Memory B cell (primary cell): ENCODE measurements at places on chromosomes 12 and 14.

GRCh38 chr12:91877022-91877421, 268.6 kb downstream of the BTG1 start:
- H3K36me3 ChIP-seq: no peaks in the 10 kb centered on the region
- H3K27me3 ChIP-seq: no peaks in the 10 kb centered on the region
- peak overlapping the region; percentile 81 for H3K27ac ChIP-seq
- peak overlapping the region; percentile 18 for H3K4me3 ChIP-seq

GRCh38 chr12:49979016-49979586, 6.4 kb downstream of the AQP6 start:
- no peaks in the 10 kb centered on the region for H3K36me3 ChIP-seq
- H3K27me3 ChIP-seq: no peaks in the 10 kb centered on the region
- H3K27ac ChIP-seq: no peak overlapping the region
- H3K4me3 ChIP-seq: no peak overlapping the region
- no peaks in the 10 kb centered on the region for H3K4me1 ChIP-seq

DNA sequence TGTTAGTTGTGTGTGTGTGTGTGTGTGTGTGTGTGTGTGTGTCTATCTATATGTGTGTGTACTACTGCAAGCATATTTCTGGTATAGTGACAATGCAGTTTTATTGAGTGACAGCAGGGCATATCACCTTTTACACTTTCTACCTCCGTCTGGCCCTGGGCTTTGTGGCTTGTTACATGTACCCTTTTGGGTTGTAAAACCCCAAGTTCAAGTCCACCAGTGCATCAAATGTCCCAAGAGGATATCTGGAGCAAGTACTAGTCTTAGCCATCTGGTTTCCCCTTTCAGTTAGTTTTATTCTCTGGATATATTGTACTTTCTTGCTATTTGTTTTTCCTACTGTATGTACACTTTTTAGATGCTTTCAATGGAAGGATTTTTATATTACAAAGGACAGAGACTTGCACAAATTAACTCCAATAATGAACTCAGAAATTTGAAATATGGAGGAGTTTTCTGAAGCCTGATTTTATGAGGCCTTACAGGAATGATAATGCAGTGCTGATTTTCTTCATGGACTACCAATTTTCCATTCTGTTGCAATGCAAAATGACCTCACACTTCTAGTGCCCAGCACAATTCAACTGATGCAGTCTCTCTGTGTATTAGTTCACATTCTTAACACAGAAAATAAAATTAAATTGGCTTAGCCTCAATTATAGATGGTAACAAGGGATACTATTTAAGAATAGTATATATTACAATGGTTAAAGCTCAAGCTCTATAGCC, 29.1 kb downstream of the SLC16A7 start:
- no peaks in the 10 kb centered on the region for H3K27me3 ChIP-seq
- H3K27ac ChIP-seq: no peak overlapping the region
- no peak for DNase-seq
- no peak overlapping the region for H3K4me3 ChIP-seq
- H3K4me1 ChIP-seq: peaks cover 25% of the 10 kb centered on the region

DNA sequence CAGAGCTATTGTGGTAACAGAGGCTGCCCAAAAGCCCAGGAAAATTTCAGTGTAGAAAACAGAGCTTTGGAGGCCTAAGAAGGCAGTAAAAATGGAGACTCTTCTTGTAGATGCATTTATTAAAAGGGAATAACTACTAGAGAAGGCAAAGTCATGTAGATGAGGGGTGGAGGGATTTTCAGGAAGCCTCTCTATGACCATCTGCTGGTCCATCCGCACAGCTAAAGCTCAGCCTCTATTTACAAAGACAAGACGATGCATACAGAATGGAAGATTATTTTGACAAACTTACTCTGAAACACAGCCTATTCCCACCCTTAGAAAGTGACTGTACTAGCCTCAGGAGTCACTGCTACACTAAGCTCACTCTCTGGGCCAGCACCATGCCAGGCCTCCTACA, 71.4 kb downstream of the GLRX5 start:
- peaks cover 27% of the 10 kb centered on the region for H3K27me3 ChIP-seq
- DNase-seq: no peak
- H3K27ac ChIP-seq: no peak overlapping the region
- H3K4me3 ChIP-seq: no peak overlapping the region
- H3K36me3 ChIP-seq: no peaks in the 10 kb centered on the region

DNA sequence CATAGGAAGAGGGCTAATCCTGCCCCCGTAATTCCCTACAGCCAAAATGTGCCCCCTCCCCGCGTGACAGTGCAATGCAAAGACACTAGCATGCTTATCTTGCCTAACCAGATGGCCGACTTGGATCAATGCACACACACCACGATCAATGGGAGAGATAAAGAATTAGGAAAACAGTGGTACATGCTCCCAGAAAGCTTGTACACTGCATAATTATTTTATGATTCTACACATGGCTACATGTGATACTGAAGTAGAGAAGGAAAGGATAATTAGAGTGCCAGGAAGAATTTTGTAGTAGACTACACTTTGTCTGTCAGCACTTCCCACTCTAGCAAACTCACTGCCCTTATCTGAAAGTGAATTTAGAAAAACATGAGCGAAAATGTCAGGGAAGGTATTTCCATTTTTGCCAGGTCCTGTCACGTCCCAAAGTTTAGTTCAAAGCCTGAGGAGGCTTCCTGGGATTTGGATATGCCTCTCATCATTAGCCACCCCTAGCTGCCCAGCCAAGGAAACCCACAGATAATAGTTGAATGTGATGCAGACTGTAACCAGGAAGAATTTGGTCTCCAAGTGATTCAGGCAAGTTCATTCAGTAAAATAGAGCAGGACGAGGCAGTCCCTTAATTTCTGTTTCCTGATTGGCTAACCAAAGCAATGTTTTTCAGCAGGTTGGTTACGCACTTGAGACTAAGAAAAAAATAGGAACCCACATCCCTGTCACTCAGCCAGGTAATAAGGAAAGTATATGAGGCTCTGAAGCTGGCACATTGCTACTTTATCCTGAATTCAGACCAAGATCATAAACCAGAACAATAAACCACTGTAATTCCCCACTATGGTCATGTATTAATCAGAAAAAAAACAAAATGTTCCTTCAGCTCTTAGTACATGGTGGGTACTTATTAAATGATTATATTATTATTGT, 199.6 kb upstream of the OTX2 start:
- H3K27ac ChIP-seq: no peak overlapping the region
- peaks cover 4% of the 10 kb centered on the region for H3K27me3 ChIP-seq
- no peak for DNase-seq
- peaks cover 1% of the 10 kb centered on the region for H3K36me3 ChIP-seq

DNA sequence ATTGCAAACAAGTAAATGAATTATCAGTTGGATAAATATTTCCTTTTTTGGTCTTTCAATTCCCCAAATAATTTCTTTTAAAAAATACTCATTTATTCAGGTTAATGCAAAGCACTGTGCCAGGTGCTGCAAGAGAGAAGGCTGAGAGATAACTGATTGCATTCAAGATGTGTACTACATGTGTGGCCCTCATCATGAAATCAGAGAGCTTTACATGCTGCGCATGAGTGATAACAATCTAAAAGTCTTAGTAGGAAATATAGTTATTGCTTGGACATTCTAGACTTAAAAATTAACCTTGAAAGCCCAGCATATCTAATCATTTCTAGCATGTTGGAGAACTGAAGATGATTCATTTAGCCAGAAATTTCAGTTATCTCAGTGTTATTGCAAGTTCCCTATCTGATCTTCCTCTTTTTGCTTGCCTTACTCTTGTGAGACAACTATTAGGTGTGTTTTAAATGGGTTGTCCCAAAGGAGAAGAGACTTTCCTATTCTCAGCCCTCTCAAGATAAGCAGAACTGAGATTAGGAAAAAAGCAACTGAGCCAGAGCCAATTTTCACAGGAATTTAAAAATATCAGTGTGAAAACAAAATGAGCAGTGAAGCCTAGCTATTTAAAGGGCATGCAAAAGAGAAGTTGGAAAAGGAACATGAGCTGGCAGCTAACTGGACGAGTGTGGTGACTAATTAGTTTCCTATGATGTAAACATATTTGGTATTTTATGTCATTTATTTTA, 60.9 kb downstream of the PLEKHA5 start:
- H3K36me3 ChIP-seq: no peaks in the 10 kb centered on the region
- H3K27me3 ChIP-seq: no peaks in the 10 kb centered on the region
- no peak overlapping the region for H3K4me3 ChIP-seq
- H3K4me1 ChIP-seq: no peaks in the 10 kb centered on the region
- no peak overlapping the region for H3K27ac ChIP-seq

- no peak overlapping the region for H3K27ac ChIP-seq
- no peak for DNase-seq
- H3K36me3 ChIP-seq: no peaks in the 10 kb centered on the region
- no peak overlapping the region for H3K4me3 ChIP-seq
- no peaks in the 10 kb centered on the region for H3K4me1 ChIP-seq
These were observed 163.5 kb downstream of the CCER1 start for GRCh38 chr12:90791445-90791844.

DNA sequence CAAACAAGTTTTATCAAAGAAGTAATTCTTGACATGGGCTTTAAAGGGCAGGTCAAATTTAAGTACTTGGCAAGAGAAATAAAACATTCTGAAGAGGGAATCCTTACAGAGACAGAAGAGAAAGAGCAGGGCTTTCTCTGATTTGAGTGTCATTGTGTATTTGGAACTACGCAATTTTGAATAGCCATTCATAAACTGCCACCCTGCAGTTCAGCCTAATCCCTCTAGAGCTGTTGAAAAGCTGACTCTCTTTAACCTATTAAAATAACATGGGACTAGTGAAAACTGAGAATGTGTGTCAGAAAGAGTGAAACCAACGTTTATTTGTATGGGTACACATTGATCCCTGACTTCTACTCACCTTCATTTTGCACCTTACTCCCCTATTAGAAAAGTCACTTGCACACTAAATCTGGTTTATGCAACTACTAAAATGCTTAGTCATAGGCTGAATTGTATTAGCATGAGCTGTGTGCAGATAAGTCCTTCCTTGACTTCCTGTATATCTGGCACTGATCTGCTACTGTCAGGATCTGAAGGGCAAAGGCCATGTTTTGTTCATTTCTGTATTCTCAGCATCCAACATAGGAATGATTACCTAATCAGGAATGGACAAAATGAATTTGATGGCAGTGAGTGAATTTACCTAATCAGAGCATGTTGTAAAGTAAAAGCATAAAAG, 458.9 kb downstream of the NOVA1 start:
- no peaks in the 10 kb centered on the region for H3K27me3 ChIP-seq
- H3K36me3 ChIP-seq: no peaks in the 10 kb centered on the region
- H3K4me3 ChIP-seq: no peak overlapping the region

- H3K36me3 ChIP-seq: no peaks in the 10 kb centered on the region
- no peak overlapping the region for H3K27ac ChIP-seq
- H3K4me3 ChIP-seq: no peak overlapping the region
- DNase-seq: no peak
These were observed 169.0 kb upstream of the NTF3 start for GRCh38 chr12:5262885-5263284.

DNA sequence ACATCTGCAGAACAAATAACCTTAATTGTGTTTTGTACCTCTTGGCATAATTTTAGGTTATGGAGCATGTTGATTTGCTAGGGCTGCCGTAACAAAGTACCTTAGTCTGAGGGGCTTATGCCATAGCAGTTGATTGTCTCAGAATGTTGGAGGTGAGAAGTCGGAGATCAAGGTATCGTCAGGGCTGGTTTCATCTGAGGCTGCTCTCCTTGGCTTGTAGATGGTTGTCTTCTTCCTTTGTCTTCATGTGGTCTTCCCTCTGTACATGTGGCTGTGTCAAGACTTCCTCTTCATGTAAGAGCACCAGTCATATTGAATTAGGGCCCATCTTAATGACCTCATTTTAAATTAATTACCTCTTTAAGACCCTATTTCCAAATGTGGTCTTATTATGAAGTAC, 64.4 kb upstream of the PTHLH start:
- no peaks in the 10 kb centered on the region for H3K4me1 ChIP-seq
- H3K4me3 ChIP-seq: no peak overlapping the region

DNA sequence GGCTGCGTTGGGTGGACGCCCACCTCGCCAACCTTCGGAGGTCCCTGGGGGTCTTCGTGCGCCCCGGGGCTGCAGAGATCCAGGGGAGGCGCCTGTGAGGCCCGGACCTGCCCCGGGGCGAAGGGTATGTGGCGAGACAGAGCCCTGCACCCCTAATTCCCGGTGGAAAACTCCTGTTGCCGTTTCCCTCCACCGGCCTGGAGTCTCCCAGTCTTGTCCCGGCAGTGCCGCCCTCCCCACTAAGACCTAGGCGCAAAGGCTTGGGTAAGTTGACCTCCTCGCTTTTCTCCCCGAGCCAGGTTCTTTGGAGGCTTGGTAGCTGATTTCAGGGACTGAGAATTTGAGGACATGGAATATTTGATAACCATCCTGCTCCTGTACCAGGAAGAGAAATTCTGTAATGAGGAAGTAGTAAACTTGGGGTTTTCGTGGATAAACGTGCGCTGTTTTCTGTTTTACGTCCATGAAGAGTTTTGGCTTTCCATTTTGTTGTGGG, 530 bp downstream of the APAF1 start:
- no peaks in the 10 kb centered on the region for H3K27me3 ChIP-seq
- no peak for DNase-seq
- H3K4me3 ChIP-seq: peak overlapping the region; percentile 99
- peak overlapping the region; percentile 95 for H3K27ac ChIP-seq

DNA sequence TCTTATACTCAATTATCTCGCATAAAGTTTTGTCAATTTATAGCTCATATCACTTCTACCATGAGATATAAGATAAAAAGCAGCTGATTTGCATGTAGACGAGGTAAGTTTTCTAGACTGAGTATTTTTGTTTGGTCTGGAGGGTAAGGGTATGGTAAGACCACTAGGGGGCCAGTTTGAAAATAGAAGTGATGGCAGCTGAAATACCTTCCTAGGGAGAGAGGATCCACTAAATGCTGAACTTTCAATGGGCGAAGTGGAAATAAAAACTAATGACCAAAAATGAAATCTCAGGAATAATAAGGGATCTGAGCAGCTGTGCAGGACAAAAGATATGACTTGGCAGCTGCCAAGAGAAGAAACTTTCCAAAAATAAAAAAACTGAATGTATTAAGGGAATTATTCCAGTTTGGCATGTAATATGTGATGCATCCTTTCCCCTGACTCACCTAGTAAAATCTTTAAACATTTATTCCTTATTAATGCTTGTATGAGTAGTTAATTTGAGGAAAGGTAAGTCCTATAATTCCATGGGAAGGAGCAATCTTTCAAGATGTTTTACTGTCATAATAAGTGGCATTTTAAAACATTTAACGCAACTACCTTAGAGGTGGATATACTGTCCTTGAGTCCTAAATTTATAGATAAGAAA, 754.5 kb downstream of the C12orf50 start:
- no peak overlapping the region for H3K27ac ChIP-seq
- no peaks in the 10 kb centered on the region for H3K4me1 ChIP-seq
- no peak overlapping the region for H3K4me3 ChIP-seq

DNA sequence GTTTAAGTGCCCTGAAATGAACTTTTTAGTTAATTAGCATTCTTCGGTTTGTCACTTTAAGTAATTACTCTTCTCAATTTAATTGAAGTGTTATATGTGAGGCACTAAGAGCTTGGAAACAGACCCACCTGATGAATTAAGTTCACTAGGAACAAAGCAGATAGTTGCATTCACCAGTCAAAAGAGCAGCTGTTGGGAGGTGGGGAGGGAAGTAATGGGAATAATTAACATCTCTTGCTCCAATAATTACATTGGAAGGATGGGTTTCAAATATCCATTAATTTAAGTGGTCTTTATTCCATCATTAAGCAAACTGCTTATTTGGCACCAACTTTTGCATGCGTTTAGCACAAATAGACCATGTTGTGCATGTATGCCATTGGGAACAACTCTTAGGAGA, 667.2 kb downstream of the GALC start:
- no peak overlapping the region for H3K27ac ChIP-seq
- no peak for DNase-seq
- no peaks in the 10 kb centered on the region for H3K4me1 ChIP-seq
- H3K27me3 ChIP-seq: no peaks in the 10 kb centered on the region
- no peak overlapping the region for H3K4me3 ChIP-seq

- no peaks in the 10 kb centered on the region for H3K4me1 ChIP-seq
- no peaks in the 10 kb centered on the region for H3K27me3 ChIP-seq
- H3K27ac ChIP-seq: no peak overlapping the region
- DNase-seq: no peak
These were observed 1057.6 kb downstream of the GALC start for GRCh38 chr14:86935241-86935885.
